ENCODE measurements at places on chromosomes 1 and 21. TPM values are rescaled to one million over a fixed set of nuclear protein-coding genes. Genes with fewer than 3 reads are reported as not detected.

The TFF2 gene
- total RNA-seq: not detected

- no peak for DNase-seq
These were observed 11.5 kb upstream of the DDX59 start for GRCh38 chr1:200681231-200681630.

GRCh38 chr1:3541936-3542335, 69.4 kb downstream of the MEGF6 start:
- DNase-seq: no peak

- no peak for DNase-seq
These were observed 17.1 kb downstream of the THEM4 start for GRCh38 chr1:151892190-151892589.

The GPR3 gene
- total RNA-seq: 0.87 TPM

- no peak for DNase-seq
These were observed 18.4 kb downstream of the MATN1 start for GRCh38 chr1:30704765-30705509.

- no peak for DNase-seq
These were observed 22.6 kb downstream of the ST3GAL3 start for GRCh38 chr1:43729816-43730463.

The DCDC2B gene
- total RNA-seq: not detected

The E2F2 gene
- total RNA-seq: 3.9 TPM

GRCh38 chr1:209403921-209404320, 179.6 kb upstream of the CAMK1G start:
- no peak for DNase-seq

The LCE6A gene
- total RNA-seq: not detected

DNA sequence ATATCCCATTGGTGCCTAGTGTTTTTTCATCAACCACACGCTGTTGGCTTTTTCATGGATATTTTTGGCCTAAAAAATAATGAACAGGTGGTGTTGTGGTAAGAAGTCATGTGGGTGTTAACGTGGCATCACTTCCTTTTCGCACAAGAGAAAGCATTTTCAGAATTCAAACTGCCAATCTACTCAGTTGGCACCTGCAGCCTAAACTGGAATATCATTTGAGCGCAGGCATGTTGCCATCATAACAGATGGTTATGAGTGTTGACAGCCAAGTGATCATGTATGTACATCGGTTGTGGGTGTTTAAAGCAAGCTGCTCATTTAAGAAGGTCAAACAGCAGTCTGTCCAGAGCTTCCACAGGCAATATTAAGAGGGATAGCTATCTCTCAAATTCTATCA, 1963.0 kb downstream of the NCAM2 start:
- no peak for DNase-seq

GRCh38 chr1:90717356-90717664, 208 bp upstream of the BARHL2 start:
- no peak for DNase-seq

The RHD gene
- not detected for total RNA-seq

DNA sequence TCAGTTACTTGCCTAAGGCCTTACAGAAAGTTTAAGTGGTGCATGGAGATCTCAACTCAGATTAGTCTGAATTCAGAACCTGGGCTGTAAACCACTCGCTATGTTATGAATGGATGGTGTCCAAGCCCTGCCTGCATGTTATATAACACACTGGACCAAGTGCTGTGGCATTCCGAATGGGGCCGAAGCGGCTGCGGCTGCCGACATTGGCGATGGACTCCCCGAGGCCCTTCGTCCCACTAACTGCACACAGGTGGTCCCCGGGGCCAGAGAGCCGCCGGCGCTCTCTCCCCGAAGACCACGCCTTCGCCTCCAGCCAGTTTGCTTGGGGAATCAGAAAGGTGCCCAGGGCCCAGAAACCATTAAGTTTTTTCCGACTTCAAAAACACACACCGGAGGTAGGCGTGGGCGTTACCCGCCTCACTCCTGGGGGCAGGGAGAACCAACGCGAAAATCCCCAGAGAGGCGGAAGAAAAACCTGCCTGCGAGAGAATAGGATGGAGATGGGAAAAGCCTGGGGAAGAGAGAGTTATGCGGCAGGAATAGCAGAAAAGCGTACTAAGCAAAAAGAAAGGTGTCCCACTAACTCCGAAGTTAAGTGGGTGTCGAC, 579 bp upstream of the TENT5C start:
- no peak for DNase-seq

DNA sequence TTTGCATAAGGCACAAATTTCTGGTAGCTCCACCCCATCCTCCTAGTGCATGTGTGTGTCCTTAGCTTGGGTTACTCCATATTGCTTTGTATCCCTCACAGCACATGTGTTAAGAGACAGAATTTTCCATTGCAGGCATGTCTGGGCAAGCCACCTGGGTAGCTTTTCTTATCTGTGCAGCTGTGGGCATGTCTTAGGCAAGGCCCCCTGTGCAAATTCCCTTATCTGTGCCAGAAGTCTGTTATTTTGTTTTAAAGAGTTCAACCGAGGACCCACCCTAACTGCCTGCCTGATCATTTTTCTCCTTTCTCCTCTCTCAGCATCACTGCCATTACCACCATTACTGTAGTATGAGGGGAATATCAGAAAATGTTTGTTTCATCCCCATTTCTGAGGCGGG, 131.9 kb downstream of the CYYR1 start:
- DNase-seq: no peak

The ATP1A4 gene
- not detected for total RNA-seq

The CD2 gene
- total RNA-seq: 30.4 TPM

- no peak for DNase-seq
These were observed 127.6 kb upstream of the DAB1 start for GRCh38 chr1:57551476-57551875.

The KLHDC9 gene
- total RNA-seq: 0.49 TPM

The SLC30A7 gene
- total RNA-seq: 27.7 TPM

- no peak for DNase-seq
These were observed 137.1 kb downstream of the PROX1 start for GRCh38 chr1:214124915-214125314.

DNA sequence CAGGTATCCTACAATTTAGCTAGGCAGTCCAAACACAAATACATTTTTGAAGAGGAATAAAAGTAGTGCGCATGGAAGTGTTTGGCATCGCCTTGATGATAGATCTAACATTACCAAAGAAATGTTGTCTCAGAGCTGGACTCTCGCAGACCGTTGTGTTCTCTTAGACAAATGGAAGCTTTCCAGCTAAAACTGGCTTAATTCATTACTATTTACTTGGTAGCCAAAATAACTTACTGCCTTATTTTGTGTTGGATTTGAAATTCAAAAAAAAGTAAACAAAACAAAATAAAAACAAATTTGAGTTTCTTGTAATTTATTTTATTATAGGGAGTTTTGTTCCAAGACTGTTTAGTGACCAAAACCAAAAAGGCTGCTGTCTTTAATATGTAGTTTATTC, 51.6 kb downstream of the PDE4B start:
- no peak for DNase-seq

DNA sequence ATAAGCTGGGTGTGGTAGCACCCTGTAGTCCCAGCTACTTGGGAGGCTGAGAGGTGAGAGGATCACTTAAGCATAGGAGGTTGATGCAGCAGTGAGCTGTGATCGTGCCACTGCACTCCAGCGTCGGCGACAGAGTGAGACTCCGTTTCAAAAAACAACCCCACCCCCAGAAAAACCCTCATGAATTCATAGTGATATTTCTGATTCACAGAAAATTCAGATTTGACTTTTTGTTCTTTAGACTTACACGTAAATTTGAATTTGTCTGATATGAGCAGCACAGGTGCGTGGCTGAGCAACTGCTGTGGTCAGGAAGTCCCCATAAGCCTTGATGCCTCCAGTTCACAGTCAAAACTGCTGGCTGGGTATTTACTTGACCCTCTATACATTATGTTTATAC, 10.0 kb upstream of the MORC3 start:
- no peak for DNase-seq

The OR2L13 gene
- total RNA-seq: not detected

The LAPTM5 gene
- total RNA-seq: 533 TPM

GRCh38 chr1:1623631-1624442, 8.1 kb upstream of the MMP23B start:
- DNase-seq: no peak

GRCh38 chr1:24481101-24481500, 21.5 kb upstream of the RCAN3 start:
- peak; percentile 74 for DNase-seq

The MEX3A gene
- 0.14 TPM for total RNA-seq

- no peak for DNase-seq
These were observed 288.1 kb downstream of the DPYD start for GRCh38 chr1:97632776-97633175.

GRCh38 chr1:208183977-208184911, 59.9 kb downstream of the PLXNA2 start:
- DNase-seq: no peak

- no peak for DNase-seq
These were observed 291.0 kb downstream of the CHRM3 start for GRCh38 chr1:239677362-239677761.

The SLC44A5 gene
- total RNA-seq: 0.15 TPM

The LRRC38 gene
- total RNA-seq: not detected

DNA sequence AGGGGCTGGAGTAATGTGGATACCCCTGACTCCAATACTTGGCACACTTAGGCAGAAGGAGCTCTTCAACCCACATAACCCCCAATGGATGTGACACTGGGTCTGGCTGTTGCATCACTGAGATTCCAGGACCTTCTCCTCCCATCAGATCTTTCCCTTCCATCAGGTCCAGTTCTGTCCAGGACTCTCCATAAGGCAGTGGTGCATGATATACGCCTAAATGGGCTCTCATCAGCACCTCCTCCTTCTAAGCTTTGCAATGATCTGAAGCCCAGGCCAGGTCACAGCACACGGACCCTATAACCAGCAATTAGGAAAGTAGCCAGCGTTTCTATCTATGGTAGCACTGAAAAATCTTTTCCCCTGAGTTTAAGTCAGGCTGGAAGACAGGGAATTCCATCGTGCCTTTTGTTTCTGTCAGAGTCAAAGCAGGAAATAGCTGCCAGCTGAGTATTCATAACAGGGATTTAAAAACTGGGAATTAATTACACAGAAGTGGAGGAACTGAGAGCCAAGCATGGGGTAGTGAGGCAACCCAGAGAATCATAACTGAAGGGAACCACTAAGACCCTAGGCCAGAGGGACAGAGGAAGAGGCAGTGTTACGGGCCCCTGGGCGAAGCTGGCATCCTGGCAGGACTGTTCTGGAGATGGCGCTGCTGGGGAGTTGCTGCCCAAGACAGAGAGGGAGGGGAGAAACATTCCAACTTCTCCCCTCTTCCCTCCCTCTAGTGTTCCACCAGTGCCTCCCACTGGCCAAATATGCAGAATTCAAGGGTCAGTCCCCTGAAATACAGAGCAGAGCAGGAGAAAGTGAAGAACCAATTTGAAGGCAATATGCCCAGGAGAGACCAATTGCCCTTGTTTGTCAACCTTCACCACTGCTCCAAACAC, 37.5 kb upstream of the HOOK1 start:
- no peak for DNase-seq

GRCh38 chr1:210272666-210273065, 40.1 kb downstream of the SERTAD4 start:
- DNase-seq: no peak

DNA sequence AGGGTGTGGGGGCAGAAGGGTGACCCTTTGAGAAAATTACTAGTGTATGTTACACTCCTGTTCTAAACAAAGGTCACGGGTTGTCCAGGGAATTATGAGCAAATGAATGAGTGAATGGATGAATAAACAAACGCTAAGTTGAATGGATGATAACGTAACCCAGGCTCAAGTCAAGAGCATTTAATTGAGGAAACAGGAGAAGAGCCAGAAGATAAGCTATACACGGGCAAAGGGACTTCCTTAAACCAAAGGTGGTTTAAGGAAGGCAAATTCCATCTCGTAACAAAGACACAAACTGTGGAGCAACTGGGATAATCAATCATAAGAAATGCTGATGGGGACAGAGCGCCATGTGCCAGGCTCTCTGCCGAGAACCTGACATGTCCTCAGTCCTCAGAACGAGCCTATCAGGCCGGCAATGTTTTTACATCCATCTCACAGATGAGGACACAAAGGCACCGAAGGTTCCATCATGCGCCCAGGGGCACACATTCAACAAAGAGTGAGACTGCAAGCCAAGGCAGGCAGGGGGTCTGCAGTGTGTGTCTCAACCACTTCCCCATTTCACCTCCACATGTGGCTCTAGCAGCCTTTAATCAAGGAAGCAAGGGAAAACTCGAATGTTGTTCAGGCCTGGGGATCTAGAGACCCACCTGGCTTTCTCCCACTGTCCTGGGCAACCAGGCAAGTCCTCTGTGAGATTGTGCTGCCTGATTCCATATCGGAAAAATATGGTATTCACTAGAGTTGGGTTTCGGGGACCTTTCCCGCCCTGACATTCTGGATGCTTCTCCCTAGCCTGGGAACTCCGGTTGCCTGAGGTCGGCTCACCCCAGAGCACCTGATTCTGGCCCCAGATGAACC, 126.8 kb upstream of the EDN2 start:
- DNase-seq: no peak

GRCh38 chr1:63843884-63844283, 70.1 kb downstream of the ROR1 start:
- DNase-seq: no peak

GRCh38 chr1:36396359-36396758, 1.3 kb downstream of the LSM10 start:
- no peak for DNase-seq

DNA sequence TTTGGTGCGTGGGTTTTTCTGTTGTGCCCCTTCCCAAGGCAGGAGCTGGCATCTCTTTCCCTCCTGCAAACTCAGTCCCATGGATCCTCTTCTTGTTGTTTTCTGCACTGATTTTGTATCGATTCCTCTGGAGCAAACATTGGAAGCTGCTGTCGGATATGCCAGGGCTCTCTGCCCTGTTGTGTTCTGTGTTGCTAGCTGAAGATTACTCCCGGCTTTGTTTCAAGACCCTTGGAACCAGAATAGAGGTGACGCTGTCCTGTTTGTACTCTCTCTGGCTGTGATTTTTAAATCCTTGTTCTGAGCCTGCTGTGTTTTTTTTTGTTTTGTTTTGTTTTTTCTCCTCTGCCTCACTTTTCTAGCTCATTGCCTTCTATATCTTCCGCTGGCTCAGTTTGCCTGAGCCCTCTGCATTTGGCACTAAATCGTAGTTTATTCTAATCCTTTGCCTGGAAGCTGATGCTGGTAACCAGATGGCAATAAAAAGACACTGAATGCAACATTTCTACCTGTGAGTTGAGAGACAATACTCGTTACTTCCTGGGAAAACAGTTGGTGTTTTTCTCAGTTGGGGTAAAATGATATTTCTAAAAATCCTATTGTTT, 67.0 kb downstream of the BACH1 start:
- DNase-seq: no peak

The LIN28A gene
- not detected for total RNA-seq

The ADGRL4 gene
- not detected for total RNA-seq

DNA sequence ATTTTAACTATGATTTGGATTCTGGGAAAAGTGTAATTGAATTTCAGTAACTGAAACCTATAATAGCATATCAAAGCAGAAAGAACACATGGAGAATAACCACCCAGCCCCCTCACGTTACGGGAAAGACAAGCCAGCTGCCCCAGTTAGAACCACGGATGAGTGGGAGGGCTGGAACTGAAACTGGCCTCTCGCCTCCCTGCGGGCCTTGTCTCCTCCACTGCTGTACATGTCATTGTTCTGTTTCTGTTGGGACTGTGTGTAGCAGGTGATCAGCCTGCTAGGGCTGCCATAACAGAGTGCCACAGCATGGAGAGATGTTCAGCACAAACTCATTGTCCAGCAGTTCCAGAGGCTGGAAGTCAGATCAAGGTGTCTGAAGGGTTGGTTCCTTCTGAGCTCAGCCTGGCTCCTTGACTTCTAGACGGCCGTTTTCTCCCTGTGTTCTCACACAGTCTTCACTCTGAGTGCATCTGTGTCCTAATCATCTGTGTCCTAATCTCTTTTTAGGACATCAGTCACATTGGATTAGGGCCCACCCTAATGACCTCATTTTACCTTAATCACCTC, 52.4 kb downstream of the MAP3K21 start:
- no peak for DNase-seq
